ENCODE measurements at places on chromosomes 16 and 17. TPM values are rescaled to one million over a fixed set of nuclear protein-coding genes. Genes with fewer than 3 reads are reported as not detected.
A peak's percentile ranks its signal among the peaks of the same experiment; 100 is the strongest.

Gene SIRT7
- total RNA-seq = 27.5 TPM

Gene NGFR
- 0.78 TPM for total RNA-seq

Gene AATK
- total RNA-seq = 72.5 TPM

Gene NOL3
- total RNA-seq = 59.7 TPM

Gene KIF22
- 19.8 TPM for total RNA-seq

DNA sequence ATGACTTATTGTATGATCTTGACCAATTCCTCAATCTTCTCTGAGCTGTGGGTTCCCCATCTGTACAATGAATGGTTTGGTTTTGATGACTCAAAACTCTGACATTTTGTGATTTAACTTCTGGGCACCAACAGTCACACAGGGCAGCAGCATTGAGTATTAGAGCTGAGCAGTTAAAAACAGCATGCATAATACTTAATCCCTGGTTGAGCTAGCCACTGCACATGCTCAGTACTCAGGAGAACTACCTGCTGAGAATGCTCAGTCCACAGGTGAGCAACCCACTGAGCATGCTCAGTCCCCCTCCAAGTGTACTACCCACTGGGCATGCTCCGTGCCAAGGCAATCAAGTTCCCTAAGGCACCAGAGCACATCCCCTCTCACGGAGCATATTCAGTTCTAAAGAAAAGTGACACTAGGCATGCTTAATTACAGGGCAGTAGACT, 68.7 kb downstream of the AIPL1 start:
- no peak for DNase-seq

GRCh38 chr16:23826528-23827045, 9.2 kb upstream of the PRKCB start:
- no peak for DNase-seq

DNA sequence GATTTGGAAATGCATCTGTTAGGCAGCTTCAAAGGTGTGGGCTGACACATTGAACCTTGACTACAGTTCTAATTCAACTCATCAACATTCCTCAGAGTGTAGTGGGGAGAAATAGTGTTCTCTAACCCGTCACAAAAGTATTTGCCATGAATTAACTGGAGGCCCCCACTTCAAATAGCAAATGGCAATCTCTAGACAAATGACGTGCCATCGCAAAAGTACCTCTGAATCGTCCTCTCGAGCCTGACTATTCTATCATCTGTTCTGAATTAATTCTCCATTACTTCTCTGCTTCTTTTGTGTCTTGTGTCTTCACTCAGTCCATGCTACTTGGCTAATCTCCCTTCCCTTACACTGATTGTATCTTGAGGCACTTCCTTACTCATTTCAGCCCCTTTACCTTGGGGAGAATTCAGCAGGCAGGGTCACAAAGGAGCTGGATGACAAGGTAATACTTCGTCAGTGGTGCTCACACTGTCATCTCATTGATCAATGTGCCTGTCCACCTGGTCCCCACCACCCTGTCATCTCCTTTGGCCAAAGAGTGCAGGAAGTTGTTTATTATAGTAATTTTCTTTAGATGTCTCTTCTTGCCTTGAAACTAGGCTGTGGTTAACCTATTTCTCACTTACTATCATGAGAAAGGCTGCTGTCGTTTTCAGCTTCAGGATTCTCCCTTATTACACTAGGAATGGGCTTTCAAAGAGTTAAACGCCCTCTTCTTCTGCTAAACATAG, 108.4 kb downstream of the SYCE1L start:
- DNase-seq = no peak

GRCh38 chr17:45048795-45049563, 2.5 kb downstream of the DCAKD start:
- DNase-seq = no peak

DNA sequence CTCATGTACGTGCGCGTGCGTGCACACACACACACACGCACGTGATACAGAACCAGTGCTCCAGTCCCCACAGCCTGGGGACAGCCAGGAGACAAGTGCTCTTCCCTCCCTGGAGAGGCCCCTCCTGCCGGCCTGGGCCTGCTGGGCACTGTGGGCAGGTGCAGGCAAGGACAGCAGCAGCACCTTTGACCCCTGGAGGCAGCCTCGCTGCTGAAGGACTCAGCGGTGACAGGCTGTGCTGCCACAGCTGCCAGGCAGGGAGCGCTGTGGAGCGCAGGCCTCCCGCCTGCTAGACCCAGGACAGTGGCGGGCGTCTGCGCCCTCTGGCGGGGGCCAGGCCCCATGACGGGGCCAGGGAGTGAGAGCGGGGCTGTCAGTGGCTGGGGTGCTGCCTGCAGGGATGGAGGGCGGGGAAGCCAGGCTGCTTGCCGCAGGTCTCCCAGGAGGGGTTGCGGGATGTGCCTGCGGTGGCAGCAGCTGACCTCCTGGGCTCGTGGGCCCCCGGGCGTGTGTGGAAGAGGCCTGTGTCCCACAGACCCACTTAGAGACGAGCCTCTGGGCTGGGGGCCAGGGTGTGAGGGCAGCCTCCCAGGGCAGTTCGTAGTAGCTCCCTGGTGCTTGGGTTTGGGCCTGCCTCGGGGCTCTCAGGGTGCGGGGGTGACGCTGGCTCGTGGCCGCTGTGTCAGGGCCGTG, 63.5 kb upstream of the PVALEF start:
- peak; percentile 91 for DNase-seq

GRCh38 chr17:15122857-15123256, 142.3 kb downstream of the PMP22 start:
- no peak for DNase-seq

DNA sequence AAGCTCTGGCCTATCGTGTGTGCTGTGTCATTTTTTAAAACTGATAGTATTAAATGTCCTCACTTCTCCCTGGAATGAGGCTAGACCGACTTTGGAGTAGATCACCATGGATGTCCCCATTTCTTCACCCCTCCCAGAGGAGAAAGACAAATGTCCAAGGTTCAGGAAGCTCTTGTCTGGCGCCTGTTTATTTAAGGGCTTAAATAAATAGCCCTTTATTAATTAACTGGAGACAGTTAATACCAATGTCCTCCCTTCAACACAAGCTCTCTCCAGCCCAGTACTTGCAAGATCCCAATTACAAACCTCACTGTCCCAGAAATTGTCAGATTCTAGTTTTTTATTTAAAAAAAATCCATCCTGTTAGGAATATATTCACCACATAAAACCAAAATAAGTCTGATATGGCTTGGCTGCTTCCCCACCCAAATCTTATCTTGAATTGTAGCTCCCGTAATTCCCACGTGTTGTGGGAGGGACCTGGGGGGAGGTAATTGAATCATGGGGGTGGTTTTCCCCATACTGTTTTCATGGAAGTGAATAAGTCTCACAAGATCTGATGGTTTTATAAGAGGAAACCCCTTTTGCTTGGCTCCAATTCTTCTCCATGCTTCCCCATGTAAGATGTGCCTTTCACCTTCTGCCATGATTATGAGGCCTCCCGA, 344.4 kb downstream of the SHISA9 start:
- DNase-seq = no peak

- DNase-seq = no peak
Observed at GRCh38 chr17:48270899-48271298, 159.1 kb downstream of the SKAP1 start.

Data from upper lobe of right lung (tissue), 1 donor.